NCI-H526 treated with DMSO at 0.1 percent for 48 hours (cell line): ENCODE measurements at places on chromosomes 1 and 21.

- no peak for DNase-seq
Measured at GRCh38 chr1:28173151-28173979, 3.1 kb downstream of the PTAFR start.

- DNase-seq: no peak
Measured at GRCh38 chr21:45262616-45263015, 25.1 kb downstream of the POFUT2 start.

DNA sequence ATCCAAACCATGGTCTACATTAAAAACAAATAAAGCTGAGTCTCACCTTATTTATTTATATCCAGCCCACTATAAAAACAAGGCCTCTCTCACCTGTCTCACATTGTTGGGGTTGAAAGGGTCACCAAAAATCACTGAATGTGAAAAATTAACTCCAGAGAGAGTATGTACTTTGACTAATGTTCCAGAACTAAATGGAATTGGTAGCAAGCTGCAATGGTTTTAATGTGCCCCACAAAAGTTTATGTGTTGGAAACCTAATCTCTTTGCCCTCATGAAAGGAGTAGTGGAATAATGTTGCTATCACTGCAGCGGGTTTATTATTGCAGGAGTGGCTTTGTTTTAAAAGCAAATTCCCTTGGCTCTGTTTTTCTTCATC, 230.3 kb downstream of the LTN1 start:
- no peak for DNase-seq

DNA sequence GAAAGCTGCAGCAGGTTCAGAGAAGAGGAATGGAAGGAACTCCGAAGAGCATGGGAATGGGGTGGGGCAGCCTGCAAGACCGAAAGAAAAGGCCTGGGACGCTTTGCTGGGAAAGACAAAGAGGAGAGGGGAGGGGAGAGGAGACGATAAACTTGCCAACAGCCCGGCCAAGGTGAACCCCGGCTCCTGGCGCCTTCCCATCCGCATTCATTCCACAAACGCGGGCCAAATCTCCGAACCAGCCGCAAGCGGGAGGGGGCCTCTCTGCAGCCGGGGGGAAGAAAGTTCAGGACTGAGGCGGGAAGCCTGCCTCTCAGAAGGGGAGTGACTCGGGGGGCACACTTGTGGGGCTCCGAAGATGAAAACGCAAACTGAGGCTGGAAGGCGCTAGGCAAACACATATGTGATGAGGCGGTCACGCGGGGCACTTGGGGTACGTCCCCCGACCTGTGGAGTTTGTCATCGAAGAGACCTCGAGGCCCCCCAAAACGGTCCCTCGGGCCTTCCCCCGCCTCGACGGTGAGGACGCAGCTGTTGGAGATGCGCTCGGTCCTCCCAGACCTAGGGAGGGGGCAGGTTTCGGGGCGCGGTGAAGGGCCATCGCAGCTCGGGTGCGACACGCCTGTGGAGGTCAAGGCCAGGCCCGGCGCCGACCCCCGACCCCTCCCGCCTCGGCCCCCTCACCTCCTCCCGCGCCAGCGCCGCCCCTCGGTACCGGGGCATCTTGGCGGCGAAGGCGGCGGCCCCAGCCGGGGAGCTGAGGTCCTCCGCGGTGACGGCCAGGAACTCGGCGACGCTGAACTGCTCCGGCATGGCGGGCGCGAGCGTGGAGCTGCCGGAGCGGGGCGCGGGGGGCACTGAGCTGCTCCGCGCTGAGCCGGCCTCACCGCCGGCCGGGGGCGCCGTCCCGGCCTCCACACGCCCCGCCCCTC, at the start of gene ASAP3:
TSS of gene ASAP3 (minus strand) at position 859 of the 932 bp plus-strand sequence. CDS start at position 813, 46 bp downstream.
- no peak for DNase-seq

DNA sequence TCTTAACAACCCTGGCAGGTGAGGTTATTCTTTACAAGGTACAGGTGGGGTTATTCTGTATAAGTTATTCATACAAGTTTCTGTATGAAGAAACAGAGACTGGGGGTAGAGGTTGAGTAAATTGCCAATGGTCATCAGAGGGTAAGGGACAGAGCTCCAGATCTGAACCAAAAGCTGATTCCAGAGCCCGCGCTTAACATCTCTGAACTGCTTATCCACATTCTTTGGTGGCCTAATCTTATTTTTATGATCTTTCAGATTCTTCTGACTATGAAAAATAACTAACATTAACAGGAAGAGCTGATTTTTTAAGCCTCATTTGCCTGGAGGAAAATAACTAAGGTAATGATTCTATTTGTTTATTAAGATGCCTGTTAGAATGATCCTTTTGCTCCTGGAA, 63.9 kb upstream of the BARHL2 start:
- DNase-seq: no peak

GRCh38 chr1:82947278-82947677, 1051.7 kb downstream of the TTLL7 start:
- no peak for DNase-seq

DNA sequence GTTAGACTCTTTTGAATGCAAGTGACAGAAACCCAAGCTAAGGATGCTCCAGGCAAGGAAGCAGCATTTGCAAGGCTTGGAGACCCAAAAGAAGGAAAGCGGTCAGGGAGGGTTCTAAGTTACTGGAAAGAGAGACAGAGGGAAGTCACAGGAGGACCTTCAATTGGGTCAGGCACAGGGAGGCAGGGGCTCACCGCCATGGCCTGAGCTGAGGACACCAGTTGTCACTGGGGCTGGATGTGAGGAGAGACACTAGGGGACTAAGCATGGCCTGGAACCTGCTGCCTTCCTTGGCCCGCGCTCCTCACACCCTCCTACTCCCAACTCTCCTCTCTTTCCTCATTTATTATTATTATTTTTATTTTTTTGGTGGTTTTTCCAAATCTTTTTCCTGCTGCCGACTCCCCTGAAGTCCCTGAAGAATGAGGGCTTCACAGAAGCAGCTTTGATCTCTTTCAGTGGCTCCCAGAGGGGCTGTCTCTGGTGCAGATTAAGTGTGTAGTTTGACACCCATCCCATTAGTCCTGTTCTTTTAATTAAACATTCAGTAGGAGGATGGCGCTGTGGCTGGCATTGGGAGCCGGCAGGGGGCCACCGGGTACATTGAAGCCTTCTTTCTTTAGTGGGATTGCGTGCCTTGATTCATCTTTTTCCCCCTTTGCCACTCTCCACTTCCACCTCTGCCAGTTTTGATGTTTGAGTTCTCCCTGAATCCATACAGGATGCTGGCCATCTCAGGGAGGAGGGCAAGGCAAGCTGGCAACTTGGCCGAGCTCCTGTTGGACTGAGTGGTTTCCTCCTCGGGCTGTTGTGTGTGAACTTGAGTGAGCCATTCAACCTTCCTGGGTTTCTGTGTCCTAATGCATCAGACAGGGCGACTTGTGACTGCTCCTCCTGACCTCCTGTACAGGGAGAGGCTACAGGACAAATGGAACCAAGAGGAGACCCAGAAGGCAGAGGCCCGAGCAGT, 59.3 kb downstream of the MDM4 start:
- DNase-seq: no peak

- DNase-seq: no peak
Measured at GRCh38 chr1:170562646-170563338, 30.8 kb downstream of the GORAB start.
